Stimulated activated CD8-positive, alpha-beta memory T cell treated with anti-CD3 and anti-CD28 coated beads, Interleukin-4, amount 100 ng/mL, for 4 hours (primary cell): ENCODE measurements at places on chromosomes 6 and 20.

DNA sequence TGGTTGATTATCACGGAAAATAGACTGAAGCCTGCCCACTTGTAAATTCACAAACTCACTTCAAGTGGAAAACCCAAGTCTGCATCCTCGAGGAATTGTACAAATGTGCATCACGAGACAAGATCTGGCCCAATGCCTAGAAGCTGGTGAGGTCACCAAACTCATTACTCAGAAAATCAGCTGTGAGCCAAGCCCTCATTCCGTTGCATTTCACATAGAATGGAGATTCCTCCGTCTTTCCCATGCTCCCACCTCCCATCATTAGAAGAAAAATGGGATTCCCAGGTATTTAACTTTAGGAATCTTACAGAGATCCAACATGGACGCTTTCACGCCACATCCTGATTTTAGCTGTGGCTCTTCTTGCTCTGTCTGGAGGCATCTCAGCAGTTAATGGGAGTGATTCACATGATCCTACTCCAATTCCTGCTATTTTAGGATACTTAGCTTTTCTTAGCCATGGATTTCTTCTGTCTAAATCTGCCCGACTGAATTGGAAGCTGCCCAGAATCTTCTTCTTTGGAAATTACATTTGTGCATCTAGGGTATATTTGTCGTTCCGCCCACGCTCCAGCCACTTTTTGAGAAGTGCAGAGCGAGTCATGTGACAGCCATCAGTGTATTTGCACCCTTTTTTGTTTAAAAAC lies 68.7 kb upstream of the STMND1 start:
- DNase-seq = no peak

GRCh38 chr6:154638369-154638768 lies 94.8 kb upstream of the SCAF8 start:
- DNase-seq = no peak

DNA sequence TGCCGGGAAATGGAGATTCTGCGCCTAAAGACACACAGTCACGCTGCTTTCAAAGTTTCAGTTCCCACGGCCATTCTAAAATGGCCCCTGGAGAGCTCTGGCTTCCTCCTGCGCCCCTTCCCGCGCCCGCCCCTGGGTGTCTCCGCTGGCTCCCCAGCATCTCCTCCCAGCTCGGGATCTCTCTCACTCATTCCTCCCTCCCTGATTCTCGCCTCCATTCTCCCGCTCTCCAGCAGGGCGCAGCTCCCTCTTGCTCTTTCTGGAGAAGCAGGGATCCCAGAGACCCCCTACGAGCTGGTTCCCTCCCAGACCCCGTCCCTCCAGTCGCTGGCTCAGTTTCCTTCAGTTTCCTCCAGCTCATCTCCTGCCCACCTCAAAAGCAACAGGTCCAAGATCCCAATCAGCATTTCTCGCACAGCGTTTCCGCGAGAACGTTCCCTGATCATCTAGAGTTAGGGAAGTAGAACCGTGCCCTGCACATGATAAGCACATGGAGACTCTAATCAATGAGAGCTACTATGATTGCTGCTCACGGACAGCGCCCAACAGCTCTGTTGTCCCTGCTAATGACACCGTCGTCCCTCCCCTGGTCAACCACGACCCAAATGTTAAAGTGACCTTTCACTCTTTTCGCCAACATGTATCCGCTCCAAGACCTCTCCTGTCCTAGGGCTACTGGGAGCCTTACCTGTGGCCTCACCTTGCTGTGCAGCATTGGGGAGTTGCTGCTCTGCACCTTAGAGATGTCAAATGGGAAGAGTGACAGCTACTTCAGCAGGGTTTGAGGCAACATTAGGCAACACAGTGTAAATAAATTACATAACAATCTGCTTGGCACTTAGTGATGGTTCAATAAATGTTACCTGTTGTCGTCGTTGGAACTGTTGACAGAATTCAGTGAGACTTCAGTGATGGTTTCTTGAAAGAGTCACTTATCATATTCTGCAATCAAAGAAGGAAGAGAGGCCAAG lies 218.5 kb upstream of the QKI start:
- no peak for DNase-seq

DNA sequence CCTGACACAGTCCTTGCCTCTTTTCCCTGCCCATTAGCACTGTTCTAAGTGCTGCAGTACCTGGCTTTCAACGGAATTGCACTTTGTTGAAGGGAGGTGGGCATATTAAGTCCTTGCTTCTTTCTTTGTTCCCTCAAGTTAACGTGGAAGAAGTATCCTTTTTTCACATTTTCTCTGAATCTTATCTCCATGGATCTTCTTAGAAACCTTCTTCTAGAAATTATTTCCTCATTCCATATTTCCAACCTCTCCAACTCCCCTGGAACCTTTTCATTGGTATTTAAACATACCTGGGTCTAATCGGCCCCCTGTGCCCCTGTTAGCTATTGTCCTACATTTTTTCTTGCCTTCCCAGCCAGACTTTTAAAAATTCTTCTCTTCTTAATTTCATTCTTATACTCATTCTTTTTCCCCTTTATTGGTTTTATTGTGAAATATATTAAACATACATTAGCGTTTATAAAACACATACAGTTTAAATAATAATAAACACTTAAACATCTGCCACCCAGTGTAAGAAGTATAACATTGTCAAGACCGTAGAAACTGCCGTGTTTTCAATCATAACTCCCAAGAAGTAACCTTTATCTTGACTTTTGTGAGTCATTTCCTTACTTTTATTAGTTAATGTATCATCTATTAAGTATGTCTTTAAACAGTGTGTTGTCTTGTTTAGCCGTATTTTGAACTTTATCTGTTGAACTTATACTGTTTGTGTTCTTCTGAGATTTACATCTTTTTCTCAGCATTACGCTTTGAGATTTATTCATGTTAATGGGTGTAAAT lies 118.2 kb downstream of the CDKAL1 start:
- no peak for DNase-seq
